Lower leg skin (tissue), 4 donors: ENCODE measurements at places on chromosomes 6 and 20. TPM values are rescaled to one million over a fixed set of nuclear protein-coding genes. Genes with fewer than 3 reads are reported as not detected.

DNA sequence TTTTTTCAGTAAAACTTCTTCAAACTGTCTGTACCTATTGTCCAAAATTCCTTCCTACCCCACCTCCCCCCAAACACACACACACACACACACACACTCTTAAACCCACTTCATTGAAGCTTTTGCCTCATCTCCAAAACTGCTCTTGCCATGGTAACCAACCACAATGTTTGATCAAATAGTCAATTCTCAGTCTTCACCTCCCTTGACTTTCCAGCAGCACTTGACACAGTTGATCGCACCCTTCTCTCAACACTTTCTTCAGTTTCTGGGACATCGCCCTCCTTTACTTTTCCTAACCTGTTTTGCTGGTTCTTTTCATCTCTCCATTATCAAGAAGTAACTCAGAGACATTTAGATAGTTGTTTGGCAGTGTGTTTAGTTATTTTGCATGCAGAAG, 71.5 kb upstream of the COL21A1 start:
- no peak for DNase-seq

DNA sequence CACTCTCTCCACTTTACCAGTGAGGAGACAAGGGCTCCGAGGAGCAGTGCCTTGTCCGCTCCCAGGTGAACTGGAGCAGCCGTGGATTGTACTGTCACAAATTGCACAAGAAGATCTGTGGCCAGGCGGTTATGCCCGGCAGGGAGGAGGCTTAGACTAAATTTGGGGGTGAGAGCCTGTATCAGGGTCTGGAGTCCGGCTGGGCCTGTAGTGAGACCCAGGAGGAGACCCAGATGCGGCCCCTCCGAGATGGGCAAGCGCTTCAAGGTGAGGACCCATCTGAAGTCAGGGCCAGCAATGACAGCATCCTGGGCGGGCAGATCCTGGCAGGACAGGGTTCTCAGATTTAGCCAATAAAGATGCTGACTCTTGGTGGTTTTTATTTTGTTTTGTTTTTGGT, 27.6 kb downstream of the BANF2 start:
- DNase-seq: no peak

The PLCB4 gene
- total RNA-seq: 2.7 TPM

The SYCP2L gene
- total RNA-seq: not detected

DNA sequence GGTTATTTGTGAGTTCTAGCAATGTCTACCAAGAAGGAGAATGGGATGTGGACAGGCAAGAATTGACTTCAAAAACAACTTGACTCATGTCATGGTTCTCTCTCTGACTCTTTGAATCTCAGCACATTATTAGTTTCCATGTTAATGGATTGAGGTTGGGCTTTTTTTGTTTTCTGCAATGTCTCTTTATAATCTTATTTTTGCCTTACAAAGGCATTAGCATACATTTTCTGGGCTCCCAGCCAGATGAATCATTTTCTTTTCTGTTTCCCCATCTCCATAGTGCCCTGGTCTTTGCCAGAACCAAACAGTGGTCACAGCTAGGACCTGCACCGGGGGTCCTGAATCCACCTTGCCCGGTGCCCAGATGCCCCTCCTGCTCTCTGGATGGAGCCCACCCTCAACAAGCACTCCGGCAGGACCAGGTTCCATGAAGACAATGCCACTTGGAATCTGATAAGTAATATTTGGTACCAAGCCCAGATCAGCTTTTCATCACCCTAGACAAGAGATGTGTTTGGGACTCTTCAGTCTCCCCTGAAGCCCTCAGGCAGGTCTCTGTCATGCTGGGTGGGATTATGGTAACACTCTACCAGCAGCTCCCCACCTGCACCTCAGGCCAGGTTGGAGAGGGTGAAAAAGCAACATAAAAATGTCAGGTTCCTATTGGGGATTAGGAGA, 266.7 kb upstream of the SULF2 start:
- DNase-seq: no peak

The PRKN gene
- 11.3 TPM for total RNA-seq

The LY6G5C gene
- not detected for total RNA-seq

- no peak for DNase-seq
These were observed 38.0 kb downstream of the RWDD2A start for GRCh38 chr6:83231146-83231545.
